ENCODE measurements at places on chromosomes 1 and 21.

- DNase-seq: no peak
Measured at GRCh38 chr1:67683766-67684525, 1.1 kb upstream of the GADD45A start.

DNA sequence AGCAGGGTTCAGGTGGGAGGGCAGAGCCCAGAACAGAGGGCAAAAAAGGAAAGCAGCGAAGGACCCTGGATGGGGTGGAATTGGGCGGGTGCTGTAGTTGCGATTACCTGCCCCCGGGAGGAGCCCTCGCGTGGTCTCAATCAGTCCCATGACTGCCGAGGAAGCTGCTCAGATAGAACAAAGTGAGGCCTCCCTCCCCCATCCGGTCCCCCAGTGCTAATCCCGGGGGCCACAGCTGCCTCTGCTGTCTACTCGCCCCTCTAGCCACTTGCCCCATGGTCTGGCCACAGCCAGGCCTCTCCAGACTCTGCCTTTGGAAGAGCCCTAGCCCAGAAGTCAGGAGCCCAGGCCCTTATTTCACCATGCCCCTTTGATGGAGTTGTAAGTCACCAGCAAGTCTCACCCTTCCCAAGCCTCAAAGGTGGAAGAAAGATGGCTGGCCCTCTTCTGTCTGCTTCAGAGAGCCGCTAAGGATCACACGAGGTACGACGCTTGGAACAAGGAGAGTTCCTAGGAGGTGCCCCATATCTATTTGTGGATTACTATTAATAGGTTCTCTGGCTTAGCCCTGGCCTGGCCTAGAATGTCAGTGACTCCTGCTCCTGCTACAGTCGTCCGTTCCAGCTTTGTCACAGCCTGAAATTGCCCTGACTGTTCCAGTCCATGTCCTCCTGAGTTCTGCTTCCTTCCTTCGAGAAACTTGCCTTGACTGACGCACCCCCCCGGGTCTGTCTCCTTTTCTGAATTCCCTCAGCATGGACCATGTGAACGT, 16.4 kb downstream of the ECHDC2 start:
- peak; percentile 79 for DNase-seq

DNA sequence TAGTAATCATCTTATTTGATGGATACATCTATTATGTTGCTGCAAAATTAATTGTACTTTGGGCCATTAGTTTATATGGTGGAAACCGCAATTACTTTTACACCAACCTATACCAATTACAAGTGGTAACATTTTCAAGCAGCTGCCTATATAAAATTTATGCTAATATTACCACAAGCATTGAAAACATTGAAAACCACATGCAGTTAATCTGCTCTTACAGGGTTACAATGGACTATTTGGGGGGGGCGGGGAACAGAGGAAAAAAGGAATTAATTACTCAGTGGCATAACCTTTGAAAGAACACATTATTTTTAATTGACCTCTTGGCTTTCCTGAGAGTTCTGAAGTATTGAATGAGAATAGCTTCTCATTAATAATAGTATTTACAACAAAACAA, 1793.2 kb downstream of the NCAM2 start:
- no peak for DNase-seq

GRCh38 chr1:230031131-230031530, 35.9 kb upstream of the GALNT2 start:
- no peak for DNase-seq

DNA sequence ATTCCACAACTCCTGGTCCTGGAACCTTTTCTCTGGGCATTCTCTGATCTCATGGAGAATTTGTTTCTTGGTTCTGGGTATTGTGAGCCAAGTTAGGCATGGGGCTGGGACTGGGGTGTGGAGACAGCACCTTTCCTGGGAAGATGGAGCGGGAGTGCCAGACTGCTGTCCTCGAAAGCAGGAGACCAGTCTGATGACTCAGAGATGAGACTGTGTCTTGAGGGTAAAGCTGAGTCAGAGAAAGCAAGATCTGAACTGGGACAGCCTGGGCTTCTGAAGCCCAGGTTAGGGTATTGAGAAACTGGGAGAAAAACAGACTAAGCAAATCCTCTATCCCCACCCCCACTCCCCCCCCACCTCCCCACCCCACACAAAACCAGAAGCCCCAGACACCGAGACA, 2.2 kb upstream of the KANK4 start:
- DNase-seq: no peak

- no peak for DNase-seq
Measured at GRCh38 chr1:27855085-27855484, 17.3 kb upstream of the THEMIS2 start.

DNA sequence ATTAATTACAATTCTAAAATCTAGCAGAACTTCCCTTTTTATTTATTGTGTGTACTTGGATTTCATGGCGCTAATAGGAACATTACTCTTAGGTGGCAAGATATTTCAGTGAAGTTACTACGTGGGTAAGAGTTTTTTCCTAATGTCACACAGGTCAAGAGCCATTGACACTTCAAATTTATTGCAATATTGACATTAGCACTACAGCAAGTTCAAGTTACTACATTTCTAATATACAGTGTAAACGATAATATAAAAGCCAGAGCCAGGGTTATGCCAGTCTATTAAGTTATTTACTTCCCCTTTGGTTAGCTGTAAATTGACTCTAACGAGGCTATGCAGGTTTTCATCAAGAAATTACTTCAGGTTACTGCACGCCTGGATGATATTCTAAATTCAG, 29.7 kb downstream of the CHODL start:
- DNase-seq: no peak

DNA sequence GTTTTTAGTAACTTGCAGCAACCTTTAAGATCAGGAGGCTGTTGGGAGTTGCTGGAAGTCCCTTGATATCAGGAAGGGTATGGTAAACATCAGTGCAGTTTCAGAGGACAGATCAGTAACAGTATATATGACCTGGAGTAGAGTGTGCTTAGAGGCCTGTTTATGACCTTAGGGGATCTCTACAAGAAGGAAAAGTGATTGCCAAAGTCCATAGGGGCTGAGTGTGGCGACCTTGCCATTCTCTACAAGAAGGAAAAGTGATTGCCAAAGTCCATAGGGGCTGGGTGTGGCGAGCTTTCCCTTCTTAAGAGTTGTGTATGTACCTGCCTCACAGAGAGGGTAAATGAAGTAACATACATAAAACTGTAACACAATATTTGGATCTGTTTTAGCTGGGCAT, 28.5 kb upstream of the AXDND1 start:
- DNase-seq: no peak

DNA sequence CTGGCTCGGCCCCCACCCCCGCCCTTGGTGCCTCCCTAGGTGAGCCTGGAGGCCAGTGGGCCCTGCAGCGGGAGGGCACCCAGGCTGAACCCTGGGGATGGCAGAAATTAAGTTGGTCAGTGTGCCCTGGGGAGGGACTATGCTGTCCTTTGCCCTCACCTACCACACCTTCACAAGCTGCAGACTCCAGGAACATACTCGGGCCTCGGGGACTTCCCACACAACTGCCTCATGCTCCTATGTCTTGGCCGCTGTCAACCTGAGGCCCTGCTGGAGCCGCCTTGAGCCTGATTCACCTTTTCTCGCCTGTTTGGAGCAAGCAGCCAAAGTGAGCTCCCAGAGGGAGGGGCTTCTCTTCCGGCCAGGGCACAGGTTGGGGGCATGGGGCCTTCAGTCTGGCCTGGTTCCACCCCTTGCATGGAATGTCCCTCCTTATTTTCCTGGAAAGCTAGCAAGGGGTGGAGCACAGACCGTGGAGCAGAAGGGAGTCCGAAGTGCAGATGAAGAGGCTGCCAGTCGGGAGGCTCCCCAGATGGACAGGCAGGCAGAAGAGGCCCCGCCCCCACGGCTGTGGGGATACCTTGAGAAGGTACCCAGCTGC, 24.7 kb downstream of the KNCN start:
- no peak for DNase-seq

DNA sequence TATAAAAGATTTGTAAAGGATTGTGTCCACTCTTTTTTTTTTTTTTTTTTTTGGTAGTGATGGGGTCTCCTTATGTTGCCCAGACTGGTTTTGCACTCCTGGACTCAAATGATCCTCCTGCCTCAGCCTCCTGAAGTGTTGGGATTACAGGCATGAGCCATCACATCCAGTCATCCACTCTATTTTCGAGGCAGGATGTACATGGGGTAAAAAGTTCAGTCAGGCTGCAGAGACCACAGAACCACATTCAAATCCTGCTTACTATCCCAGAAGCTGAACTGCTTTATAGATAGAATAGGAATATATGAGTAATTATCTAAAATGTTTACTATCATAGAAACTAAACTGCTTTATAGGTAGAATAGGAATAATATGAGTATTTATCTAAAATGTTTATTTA, 26.0 kb upstream of the KCNK2 start:
- no peak for DNase-seq
